ENCODE measurements at places on chromosomes 7 and 10.

DNA sequence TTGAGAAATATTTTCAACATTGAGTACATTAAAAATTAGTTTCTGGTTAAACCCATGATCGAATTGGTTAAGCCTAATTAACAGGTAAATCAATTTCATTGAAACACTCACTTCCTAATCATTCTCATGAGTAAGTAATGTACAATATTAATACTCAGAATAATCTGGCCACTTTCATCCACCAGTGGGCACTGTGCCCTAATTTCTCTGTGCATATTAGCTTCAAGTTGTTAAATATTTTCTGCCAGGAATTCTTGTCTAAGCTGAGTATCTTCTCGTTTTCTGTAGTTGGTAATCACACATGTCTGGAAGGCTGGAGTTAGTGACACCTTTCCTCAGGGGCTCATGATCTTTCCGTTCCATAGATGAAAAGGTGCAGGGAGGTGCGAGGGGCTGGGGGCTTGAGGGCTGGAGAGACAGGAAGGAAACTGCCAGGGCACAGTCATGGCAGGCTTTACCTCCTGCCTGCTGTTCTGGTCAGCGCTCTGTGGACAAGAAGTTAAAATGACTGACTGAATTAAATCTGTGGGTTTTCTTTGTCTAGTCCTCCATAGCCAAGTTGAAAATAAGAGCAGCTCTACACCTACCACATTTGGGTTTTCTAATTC, 71.9 kb downstream of the WIPF3 start:
- DNase-seq, result peak; percentile 82
- no peaks in the 10 kb centered on the region for H3K36me3 ChIP-seq
- H3K4me3 ChIP-seq, result no peak overlapping the region
- no peak overlapping the region for H3K27ac ChIP-seq
- H3K4me1 ChIP-seq, result no peaks in the 10 kb centered on the region
- no peaks in the 10 kb centered on the region for H3K27me3 ChIP-seq

GRCh38 chr7:126657599-126658358, 595.0 kb downstream of the GRM8 start:
- no peaks in the 10 kb centered on the region for H3K27me3 ChIP-seq
- H3K4me1 ChIP-seq, result no peaks in the 10 kb centered on the region

- H3K4me3 ChIP-seq, result no peak overlapping the region
- H3K36me3 ChIP-seq, result no peaks in the 10 kb centered on the region
- peaks cover 26% of the 10 kb centered on the region for H3K4me1 ChIP-seq
- no peak for DNase-seq
- no peak overlapping the region for H3K27ac ChIP-seq
Observed at GRCh38 chr10:69810097-69810496, 8.4 kb downstream of the COL13A1 start.

- H3K27ac ChIP-seq, result no peak overlapping the region
- DNase-seq, result no peak
- H3K4me3 ChIP-seq, result no peak overlapping the region
- no peaks in the 10 kb centered on the region for H3K4me1 ChIP-seq
Observed at GRCh38 chr10:23217471-23217870, 25.4 kb downstream of the PTF1A start.

DNA sequence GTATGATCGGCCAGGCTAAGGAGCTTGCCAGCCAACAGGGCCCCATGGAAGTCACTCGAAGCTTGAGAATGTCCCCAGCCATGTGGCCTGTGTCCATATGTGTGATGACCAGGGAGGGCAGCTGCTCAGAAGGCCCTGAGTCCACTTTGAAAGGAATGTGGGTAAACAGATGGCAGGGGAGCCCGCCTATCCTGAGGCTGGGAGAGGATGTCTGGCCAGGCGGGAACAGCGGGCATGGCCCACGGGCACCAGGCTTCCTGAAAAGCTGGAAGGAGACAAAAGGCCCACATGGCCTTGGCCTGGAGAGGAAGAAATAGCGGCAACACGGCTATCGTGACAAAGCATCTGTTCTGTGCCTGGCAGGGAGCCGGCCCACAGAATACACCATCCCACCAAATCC, 137.9 kb upstream of the PPIF start:
- no peaks in the 10 kb centered on the region for H3K4me1 ChIP-seq
- no peak overlapping the region for H3K27ac ChIP-seq
- H3K4me3 ChIP-seq, result no peak overlapping the region
- peaks cover 51% of the 10 kb centered on the region for H3K36me3 ChIP-seq
- no peaks in the 10 kb centered on the region for H3K27me3 ChIP-seq

- no peaks in the 10 kb centered on the region for H3K4me1 ChIP-seq
Observed at GRCh38 chr7:110010359-110010758, 1080.6 kb upstream of the LRRN3 start.

- H3K4me3 ChIP-seq, result no peak overlapping the region
- no peaks in the 10 kb centered on the region for H3K36me3 ChIP-seq
- no peaks in the 10 kb centered on the region for H3K27me3 ChIP-seq
- DNase-seq, result no peak
Observed at GRCh38 chr10:14761372-14761771, 13.3 kb downstream of the FAM107B start.

- peak; percentile 40 for DNase-seq
- no peaks in the 10 kb centered on the region for H3K4me1 ChIP-seq
- no peak overlapping the region for H3K4me3 ChIP-seq
Observed at GRCh38 chr10:84296091-84296981, 32.1 kb upstream of the CCSER2 start.

DNA sequence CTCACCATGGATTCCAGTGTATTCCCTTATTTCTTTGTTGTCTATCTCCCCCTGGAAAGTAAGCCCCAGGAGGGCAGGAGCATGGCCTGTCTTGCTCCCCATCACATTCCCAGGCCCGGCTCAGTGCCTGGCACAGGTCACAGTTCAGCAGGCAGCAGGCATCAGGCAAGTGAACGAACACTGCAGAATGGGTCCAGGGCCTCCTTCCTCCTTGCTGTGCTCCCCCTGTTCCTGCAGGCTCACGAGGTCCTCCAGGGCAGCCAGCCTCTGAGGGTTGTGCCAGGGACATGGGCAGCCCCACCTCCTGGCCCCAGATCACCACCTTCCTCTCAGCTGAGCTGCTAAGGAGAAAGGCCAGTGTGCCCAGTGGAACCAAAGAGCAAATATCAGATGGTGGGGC, 41.8 kb downstream of the PDLIM1 start:
- DNase-seq, result no peak
- no peak overlapping the region for H3K4me3 ChIP-seq
- no peak overlapping the region for H3K27ac ChIP-seq

DNA sequence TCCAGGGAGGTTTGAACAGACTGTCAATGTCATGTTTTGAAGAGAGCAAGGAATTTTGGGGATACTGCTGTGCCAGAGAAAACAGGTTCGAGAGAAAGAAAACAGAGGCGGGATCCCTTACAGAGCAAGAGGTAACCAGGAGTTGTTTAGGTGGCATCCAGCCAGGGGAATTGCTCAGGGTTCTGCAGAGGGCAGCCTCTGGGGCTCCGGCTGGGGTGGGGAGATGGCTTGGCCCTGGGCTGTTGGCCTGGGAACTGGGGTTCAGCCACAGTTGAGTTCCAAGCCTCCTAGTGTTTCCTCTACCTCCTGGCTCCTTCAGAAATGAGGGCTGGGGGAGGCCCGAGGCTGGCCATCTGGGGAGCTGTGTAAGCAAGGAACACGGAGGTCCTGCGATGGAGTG, 68.0 kb downstream of the CAMK1D start:
- no peaks in the 10 kb centered on the region for H3K4me1 ChIP-seq
- no peak for DNase-seq
- H3K27me3 ChIP-seq, result peaks cover 36% of the 10 kb centered on the region

DNA sequence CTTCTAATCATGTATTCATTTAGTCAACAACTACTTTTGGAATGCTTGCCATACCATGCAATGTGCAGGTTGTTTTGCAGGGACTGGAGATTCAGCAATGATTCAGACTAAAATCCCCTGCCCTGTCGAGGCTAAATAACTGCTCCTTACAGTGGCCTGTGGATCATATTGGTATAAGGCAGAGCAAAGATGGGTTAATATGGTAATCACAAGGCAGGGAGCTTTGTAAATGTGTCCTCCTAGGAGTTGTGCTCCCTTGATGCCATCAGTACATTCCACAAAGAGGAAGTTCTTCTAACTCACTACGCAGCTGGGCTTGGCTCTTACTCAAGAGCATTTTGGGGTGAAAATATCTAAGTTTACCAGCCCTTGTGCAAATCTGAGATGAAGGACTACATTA, 614 bp upstream of the IFIT2 start:
- peaks cover 13% of the 10 kb centered on the region for H3K4me1 ChIP-seq
- H3K27ac ChIP-seq, result peak overlapping the region; percentile 78
- H3K4me3 ChIP-seq, result no peak overlapping the region
- DNase-seq, result peak; percentile 81

- H3K27ac ChIP-seq, result no peak overlapping the region
- H3K27me3 ChIP-seq, result no peaks in the 10 kb centered on the region
- DNase-seq, result no peak
- H3K4me1 ChIP-seq, result no peaks in the 10 kb centered on the region
Observed at GRCh38 chr10:3412071-3412582, 239.5 kb upstream of the PITRM1 start.

Measured in lung (tissue), 17 donors.